Mesothelial cell of epicardium (in vitro differentiated cells): ENCODE measurements at places on chromosomes 4 and X. TPM values are rescaled to one million over a fixed set of nuclear protein-coding genes. Genes with fewer than 3 reads are reported as not detected.

DNA sequence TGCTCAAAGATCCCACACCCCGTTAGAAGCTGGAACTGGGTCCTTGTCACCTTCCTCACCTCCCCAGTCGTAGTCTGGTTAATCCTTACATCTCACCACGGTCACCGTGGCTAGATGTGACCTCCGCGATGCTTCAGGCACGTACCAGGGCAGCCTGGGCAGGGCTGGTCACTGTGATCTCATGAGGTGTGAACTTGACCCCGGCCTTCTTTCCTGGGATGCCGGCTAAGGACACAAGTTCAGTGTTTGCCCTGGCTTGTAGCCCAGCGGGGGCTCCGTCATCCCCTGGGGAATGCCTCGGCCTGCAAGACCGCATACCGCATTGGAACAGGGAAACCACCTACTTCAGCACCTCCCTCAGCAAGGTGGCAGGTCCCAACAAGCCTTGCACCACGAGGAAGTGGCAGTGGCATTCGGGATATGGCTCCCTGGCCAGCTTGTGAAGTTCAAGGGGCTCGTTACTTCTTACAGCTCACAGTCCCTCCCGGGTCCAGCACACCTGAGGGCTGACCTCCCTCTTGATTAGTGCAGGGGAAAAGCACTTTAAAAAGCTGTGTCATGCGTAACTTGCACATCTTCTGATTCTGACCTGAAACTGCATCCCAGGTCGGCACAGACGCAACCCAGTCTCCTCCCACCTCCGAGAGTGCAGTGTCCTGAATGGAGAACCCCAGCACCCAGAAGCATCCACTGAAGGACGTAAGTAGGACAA lies 25.9 kb downstream of the NOP14 start:
- no peak for DNase-seq

NUP62CL gene
- 2.5 to 4.0 TPM (median 2.7 TPM) in 3 replicates for total RNA-seq

ACTRT1 gene
- total RNA-seq: not detected in 3 replicates

- DNase-seq: no peak
These were observed 127.3 kb downstream of the ATP10D start for GRCh38 chr4:47612116-47613023.

DNA sequence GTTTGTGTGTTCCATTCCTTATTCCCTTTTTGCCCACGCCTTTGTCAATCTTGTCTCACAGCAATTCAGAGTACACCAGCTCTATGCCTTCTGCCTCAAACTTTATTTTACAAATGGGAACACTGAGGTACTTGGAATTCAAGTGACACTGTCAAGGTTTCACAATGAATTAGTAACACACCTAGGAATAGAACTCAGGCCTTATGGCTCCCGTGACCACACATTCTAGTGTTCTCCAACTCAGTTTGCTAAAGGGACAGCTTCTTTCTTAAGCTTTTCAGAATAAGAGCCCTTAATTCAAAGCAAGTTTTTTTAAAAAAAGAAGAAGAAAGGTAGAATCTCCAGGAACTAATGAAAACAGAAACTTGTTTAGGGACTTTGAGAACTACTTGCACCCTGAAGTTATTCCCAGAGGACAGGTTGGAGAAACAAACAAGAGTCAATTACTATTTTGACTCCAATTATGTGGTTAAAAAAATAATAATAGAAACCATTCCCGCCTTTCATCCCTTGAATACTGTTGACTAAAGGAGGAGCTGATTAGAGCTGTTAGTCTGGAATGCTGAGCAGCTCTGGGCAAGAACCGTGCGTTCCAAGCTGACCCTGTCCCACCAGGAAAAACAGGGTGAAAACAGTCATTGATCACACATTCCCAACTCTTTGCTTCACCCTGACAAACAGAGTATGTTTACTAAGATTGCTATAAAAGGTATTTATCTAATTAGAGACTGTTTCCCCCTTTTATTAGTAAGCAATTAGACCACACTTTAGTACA lies 408.8 kb upstream of the CNKSR2 start:
- no peak for DNase-seq

GRCh38 chr4:8372506-8372905 lies 68.0 kb downstream of the ACOX3 start:
- no peak for DNase-seq

GAGE12F gene
- total RNA-seq: not detected in 3 replicates
